Mesothelial cell of epicardium (in vitro differentiated cells): ENCODE measurements at places on chromosomes 3 and 15. TPM values are rescaled to one million over a fixed set of nuclear protein-coding genes. Genes with fewer than 3 reads are reported as not detected.

DNA sequence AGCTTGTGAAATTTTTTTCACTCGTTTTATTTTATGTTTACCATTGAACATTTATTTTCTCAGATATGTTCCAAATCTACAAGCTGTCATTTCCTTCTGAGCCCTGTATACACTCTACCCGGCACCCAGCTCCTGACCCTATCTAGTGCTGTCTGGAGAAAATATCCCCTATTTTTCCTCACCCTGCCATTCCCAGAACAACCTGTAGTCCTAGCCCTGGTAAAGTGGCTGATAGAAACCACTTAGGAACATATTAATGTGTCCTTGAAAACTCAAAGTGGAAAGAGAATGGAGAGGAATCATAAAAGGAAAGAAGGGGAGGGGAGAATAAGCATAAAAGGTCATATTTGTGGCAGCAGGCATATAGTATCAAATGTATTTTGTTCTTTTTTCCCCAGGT lies 8.2 kb upstream of the TIMMDC1 start:
- DNase-seq, result no peak

IRAK2 gene
- 0.69 to 0.97 TPM (median 0.77 TPM) in 3 replicates for total RNA-seq

GRCh38 chr3:98513091-98513511 lies 9.6 kb downstream of the CLDND1 start:
- no peak for DNase-seq

GRCh38 chr3:154690413-154690812 lies 260.4 kb upstream of the GPR149 start:
- no peak for DNase-seq

HCN4 gene
- total RNA-seq, result 0.63 to 0.71 TPM (median 0.69 TPM) in 3 replicates

DNA sequence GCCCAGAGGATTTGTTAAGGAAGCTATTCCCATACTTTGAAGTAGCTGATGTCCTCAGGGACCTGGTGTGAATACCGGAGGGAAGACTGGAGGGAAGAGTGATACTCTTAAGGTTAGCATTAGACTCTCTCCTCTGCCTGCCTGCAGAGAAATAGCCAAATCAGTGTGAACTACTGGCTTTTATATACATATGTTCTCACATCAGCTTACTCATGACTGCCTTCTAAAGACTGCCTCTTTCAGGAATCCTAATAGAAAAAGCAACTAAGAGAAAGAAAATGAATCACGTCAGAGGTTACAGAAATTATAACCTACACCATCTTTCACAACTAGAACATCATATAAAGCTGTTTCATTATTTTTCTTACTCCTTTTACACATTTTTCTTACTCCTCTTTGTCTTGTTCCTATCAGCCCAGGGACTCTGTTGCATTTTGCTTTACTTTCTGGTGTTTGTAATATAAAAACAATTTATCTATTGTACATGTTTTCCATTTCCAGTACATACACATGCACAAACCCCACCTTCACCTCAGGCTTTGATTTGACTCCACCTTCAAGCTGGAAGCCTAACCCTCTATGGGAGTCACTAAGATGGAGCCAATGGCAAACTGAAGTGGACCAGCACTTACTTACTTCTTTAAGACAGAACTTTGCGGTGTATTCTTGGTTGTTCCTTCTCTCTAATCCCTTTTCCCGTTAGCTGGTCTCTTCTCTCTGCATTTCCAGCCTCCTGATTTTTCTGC lies 257.7 kb upstream of the UBE2E1 start:
- DNase-seq, result no peak

GRCh38 chr3:115233021-115233420 lies 85.9 kb upstream of the ZBTB20 start:
- DNase-seq, result no peak

STRIT1 gene
- total RNA-seq, result not detected in 3 replicates

DNA sequence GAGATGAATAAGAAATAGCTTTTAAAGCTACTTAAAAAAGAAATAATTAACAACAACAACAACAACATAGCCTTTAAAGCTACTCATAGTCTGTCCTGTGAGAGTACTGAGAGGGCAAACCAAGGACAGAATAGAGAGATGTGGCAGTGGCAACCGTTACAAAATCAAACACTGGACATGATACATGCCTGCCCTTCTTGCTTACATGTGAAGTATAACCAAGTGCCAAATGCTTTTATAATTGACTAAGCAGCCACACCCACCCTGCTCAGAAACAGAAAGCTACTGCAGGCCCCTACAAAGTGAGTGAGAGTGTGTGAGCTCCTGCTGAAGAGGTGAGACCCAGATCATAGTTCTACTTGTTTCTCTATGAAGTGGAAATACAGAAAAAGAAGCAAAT lies 38.4 kb downstream of the NDUFB4 start:
- no peak for DNase-seq

- no peak for DNase-seq
These were observed 506.7 kb upstream of the SGO1 start for GRCh38 chr3:20692675-20693074.

DNA sequence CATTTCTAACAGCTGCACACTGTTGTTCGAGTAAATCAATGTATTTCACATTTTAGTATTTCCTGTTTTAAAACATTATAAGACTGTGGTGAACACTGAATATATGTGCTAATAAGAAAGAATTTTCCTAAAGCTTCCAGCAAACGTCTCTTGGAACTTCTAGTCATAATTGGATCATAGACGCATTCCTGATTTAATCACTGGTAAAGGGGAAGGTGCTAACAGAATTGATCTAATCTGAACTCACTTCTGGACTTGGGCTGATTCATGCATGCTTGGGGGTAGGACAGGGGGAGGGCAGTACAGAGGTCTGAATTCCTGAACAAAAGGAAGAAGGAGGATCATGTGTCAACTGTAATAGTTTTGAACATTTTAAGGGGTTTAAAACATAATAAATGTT lies 7.3 kb upstream of the LEKR1 start:
- no peak for DNase-seq

DNA sequence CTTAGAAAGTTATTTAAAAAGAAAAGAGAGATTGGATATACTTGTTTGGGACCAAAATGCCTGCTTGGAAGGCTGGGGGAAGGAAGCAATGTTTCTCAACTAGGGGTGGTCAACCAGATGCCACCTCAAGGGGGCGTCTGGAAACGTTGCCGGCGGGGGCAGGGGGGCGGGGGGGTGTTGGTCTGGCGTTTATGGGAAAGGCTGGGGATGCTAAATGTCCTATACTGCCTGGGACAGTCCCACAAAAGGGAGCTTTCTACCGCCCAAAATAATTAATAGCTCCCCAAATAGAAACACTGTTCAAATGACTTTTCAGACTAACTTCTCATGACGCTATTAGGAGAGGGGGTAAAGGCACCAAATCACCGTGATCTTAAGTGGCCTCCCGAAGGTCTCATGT lies 2.2 kb downstream of the POLG start:
- DNase-seq, result no peak

DNA sequence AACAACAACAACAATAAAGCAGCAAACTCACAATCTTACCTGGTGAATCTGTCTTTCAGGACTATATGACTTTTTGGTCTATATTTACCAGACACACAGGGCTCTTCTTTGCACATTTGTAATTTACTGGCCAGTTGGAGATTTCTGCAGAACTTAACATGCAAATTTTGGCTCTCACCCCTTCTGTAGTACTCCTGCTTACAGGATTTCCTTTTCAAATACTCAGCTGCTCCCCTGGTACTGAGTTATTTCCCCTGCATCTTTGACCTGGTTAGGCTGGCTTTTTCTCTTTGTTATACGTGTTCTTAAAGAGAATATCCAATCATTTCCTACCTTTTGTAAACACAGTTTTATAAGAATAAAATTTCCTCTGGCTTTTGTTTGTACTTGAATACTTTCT lies 228.0 kb downstream of the MBNL1 start:
- no peak for DNase-seq

DNA sequence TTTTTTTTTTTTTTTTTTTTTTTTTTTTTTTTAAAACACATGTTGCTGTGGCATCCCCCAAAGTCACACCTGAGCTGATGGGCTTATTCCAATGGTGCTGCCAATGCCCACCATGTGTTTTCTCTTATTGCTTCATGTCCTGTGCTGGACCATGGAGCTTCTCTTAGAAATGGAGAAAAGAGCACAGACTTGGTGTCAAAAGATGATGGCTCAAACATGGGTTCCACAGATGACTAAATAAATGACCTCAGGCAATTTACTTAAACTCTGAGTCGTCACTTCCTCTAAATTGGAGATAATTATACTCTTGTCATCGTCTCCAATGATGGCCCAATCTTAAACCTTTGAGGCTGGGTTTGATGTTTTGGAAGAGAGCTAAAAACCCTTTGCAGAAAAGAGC lies 28.1 kb downstream of the CHST2 start:
- no peak for DNase-seq

C2CD4A gene
- total RNA-seq, result not detected in 3 replicates

GRCh38 chr3:144957398-144958101 lies 985.9 kb downstream of the DIPK2A start:
- DNase-seq, result no peak

PARP3 gene
- total RNA-seq, result 11.9 to 13.2 TPM (median 12.0 TPM) in 3 replicates

CCDC39 gene
- not detected in 3 replicates for total RNA-seq

PAK6 gene
- total RNA-seq, result 10.1 to 11.1 TPM (median 10.2 TPM) in 3 replicates

DNA sequence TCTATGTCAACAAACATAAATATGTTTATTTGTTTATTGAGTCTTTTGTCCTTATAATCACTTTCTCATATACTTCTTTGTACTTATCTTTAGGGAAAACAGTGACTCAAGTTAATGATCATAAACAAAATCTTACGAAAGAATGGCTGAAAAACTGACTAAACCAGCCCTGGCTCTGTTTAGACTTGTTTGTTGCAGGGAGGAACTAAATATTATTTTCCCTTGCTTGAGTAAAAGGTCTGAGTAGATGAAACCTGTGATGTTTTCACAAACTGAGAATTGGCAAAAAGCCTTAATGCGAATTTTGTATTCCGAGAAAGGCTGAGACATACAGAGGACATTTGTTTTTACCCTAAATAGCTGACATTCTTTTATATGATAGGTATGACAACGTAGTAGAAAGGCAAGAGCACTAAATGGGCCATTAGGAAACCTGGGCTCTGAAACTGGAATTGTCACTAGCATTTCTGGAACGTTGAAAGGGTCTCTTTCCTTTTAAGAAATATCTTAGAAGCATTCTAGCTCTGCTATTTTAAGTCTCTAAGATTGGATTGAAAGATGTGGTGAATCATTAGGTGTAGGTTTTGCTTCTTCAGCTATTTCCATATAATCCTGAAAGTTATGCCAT lies 18.2 kb upstream of the CLDN16 start:
- DNase-seq, result no peak

ADIPOQ gene
- total RNA-seq, result not detected in 3 replicates

CHDH gene
- total RNA-seq, result 3.2 to 3.9 TPM (median 3.6 TPM) in 3 replicates

TLR9 gene
- total RNA-seq, result 0.16 to 0.23 TPM in 2 of 3 replicates, not detected in the other

GRCh38 chr15:84699538-84700191 lies 16.3 kb downstream of the SEC11A start:
- no peak for DNase-seq

DNA sequence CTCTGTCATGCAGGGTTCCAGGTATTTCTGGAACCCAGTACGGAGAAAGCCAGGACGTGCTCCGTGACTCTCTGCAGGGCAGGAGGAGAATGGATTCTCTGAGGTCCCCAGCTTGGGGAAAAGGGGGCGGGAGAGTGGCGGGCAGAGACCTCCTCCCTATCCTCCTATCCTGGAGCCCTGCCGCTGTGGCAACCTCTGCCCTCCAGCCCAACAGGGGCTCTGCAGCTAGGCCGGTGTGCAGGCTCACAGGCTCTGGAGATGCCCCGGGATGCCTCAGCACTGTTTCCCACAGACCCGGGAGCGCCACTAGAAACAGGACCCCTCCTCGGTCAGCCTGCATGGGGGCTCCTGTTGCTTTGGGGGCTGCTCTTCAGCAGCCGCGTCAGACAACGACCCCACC lies 43.1 kb downstream of the NUP210 start:
- DNase-seq, result no peak

GRCh38 chr3:54600441-54601204 lies 327.2 kb downstream of the LRTM1 start:
- no peak for DNase-seq

DNA sequence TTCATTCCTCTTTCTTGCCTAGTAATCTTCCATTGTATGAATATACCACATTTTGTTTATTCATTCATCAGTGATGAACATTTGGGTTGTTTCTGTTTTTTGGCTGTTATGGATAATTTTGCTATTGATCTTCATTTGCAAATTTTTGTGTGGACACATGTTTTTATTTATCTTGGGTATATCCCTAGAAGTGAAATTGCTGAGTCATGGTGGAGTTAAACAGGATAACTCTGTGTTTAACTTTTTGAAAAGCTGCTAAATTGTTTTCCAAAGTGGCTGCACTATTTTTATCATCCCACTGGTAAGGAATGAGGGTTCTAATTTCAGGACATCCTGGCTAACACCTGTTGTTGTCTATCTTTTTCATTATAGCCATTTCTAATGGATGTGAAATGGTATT lies 74.6 kb upstream of the ARL6 start:
- DNase-seq, result no peak

P2RY13 gene
- not detected in 3 replicates for total RNA-seq

GRCh38 chr3:129603561-129603942 lies 2.9 kb downstream of the PLXND1 start:
- DNase-seq, result no peak

GRCh38 chr15:29596266-29596665 lies 226.0 kb downstream of the TJP1 start:
- DNase-seq, result no peak

- DNase-seq, result no peak
These were observed 61.0 kb upstream of the AGBL1 start for GRCh38 chr15:86018679-86019078.

IL5RA gene
- total RNA-seq, result not detected in 3 replicates

DNA sequence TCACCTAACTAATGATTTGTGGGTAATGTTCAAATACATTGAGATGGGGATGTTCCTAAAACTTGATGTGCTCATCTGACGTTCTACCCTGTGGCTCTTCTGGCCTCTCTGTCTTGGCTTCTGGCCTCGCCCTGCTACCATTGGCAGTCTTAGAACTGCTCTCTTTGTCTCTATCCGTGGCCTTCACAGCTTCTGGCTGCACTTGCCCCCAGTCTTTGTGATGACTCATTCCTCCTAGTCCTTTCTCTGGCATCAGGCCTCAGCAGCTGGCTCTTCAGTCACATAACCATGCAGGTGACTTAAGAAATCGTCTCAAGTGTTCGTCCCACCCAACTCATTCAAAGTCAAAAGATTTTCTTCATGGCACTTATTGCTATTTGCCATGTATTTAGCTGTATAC lies 188.1 kb downstream of the BBX start:
- no peak for DNase-seq

BCHE gene
- total RNA-seq, result 3.8 to 6.4 TPM (median 4.6 TPM) in 3 replicates

SMAD6 gene
- total RNA-seq, result 164 to 176 TPM (median 176 TPM) in 3 replicates

CTDSPL2 gene
- total RNA-seq, result 73.3 to 76.3 TPM (median 74.7 TPM) in 3 replicates
